ENCODE measurements at places on chromosomes 7 and 10.

GRCh38 chr7:33970536-33970935 is 65.2 kb downstream of the BMPER start:
- no peak for DNase-seq

DNA sequence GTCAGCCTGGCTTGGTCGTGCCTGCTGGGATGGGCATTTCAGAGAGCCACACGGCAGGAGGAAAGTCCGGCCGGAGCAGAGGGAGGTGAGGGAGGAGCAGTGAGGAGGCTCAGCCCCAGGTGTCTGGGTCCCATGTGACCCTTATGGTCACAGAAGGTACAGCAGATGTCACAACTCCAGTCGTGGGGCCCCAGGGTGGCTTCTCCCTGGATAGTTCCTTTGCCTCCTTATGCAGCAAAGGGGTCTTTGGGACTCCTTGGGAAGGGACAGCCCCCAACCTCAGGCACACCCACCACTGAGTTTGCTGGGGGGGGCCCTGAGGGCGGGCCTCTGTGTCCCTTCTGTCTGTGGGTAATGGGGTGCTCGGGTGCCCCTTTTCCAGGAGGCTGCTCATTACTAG is 19.6 kb upstream of the PRKAG2 start:
- DNase-seq: no peak

- no peak for DNase-seq
These were observed 157.9 kb upstream of the GRM3 start for GRCh38 chr7:86485827-86486226.

DNA sequence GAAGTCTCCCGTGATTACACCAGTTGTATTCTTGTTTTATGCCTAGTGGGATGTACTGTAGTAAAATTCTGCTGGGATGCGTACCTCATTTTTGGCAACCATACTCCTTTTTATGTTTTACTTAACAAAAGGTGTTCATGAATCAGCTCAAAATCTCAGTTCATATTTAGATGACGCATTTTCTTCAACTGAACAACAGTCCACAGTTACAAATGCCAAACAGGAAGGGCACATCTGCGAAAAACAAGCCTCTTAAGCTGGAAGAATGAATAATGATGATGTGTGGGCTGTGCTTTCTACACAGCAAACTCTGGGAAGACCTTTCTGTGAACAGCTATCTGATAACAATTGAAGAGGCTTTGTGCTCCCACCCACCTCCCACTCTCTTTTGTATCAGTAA is 68.4 kb upstream of the NRBF2 start:
- no peak for DNase-seq

GRCh38 chr10:86091216-86091615 is 275.4 kb downstream of the GRID1 start:
- no peak for DNase-seq

- DNase-seq: no peak
These were observed 85.7 kb downstream of the DIP2C start for GRCh38 chr10:603745-604144.

DNA sequence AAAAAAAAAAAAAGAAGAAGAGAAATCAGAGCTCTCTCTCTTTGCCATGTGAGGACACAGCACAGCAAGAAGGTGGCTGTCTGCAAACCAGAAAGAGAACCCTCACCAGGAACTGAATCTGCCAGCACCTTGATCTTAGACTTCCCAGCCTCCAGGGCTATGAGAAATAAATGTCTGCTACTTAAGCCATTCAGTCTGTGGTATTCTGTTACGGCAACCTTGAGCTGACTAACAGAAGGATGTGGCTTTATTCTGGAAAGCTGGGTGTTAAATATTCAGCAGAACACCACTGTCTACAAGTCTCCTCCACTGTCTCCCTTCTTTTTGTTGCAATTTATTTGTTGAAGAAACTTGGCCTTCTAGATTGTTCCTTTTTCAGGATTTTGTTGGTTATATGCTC is 5.0 kb downstream of the COL26A1 start:
- DNase-seq: no peak

- no peak for DNase-seq
These were observed 254.3 kb downstream of the DYNC1I1 start for GRCh38 chr7:96026611-96027010.

GRCh38 chr10:69659241-69660038 is 29.4 kb downstream of the FAM241B start:
- no peak for DNase-seq

GRCh38 chr10:66835400-66835799 is 90.4 kb upstream of the LRRTM3 start:
- no peak for DNase-seq

- DNase-seq: no peak
These were observed 222.9 kb downstream of the GLRX3 start for GRCh38 chr10:130358981-130359650.

- DNase-seq: no peak
These were observed 312.3 kb downstream of the REEP3 start for GRCh38 chr10:63833411-63834060.

DNA sequence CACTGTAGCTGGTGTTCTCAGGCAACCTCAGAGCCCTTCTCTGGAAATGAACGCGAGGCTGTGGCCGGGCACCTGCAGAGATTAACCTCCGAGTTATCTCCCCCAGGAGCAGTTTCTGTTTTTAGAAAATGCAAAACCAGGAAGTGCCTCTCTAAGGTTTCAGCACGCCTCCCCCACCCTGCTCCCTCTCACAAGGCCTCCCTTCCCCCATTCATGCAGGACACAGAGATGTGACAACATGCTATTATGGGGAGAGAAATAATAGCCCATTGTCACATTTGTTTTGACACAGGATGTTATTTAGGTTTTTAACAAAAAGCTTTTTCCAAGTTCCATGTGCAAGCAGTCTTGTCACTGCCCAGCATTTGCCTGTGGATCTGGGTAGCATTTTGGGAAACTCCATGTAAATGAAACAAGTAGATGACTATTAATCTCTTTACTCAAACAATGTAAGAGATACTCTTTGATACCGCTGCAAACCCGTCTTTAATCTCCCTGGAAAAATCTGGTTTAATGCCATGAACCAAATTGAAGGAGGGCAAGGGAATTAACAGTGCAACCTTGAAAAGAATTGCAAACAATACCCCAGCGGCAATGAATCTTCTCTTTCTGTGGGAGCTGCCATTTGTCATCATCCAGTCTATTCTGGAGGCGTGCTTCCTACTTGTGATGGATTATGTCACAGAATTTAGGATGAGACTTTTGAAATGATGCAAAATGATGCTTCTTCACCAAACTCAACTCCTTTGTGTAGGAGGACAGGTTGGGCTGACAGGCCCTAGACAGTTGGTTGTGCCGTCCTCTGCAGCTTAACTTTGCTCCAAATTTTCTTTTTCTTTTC is 86.5 kb upstream of the NMT2 start:
- no peak for DNase-seq

- peak; percentile 94 for DNase-seq
These were observed 20.4 kb downstream of the SH2B2 start for GRCh38 chr7:102306916-102307677.

- DNase-seq: no peak
These were observed 14.2 kb upstream of the FOXK1 start for GRCh38 chr7:4667776-4668509.

GRCh38 chr10:70751356-70751755 is 33.8 kb downstream of the TBATA start:
- no peak for DNase-seq

DNA sequence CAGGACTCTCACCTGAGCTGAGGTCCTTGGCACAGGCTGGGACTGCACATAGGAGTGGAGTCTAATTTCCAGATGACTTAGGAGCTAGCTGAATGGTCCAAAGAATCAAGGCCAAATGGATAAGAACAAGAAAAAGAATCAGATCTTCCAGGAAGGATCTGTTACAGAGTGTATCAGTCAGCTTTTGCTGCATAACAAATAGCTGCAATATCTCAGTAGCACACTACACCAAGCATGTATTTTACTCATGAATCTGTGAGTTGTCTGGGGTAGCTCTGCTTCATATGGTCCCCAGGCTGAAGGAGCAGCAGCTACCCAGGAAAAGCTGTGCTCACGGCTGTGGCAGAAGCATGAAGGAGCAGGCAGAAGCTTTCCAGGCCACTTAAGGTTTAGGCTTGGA is 60.6 kb upstream of the LOXL4 start:
- no peak for DNase-seq

DNA sequence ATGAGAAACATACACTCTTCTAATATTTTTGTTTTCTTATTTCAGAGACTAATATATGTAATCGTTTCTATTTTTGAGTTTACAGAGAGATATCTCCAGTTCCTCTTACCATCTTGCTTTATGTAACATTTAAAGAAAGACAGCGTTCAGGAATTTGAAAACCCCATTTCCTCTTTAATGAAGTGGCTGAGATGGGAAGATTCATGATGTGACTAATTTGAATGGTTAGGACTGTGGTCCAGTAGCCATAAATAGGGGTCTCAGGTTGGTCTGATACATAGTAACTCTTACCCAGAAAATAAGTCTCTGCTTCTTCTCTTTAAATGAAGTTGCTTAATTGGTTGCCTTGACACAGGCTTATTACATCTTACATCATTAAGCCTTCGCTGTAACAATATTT is 6.9 kb downstream of the KMT2E start:
- peak; percentile 70 for DNase-seq

DNA sequence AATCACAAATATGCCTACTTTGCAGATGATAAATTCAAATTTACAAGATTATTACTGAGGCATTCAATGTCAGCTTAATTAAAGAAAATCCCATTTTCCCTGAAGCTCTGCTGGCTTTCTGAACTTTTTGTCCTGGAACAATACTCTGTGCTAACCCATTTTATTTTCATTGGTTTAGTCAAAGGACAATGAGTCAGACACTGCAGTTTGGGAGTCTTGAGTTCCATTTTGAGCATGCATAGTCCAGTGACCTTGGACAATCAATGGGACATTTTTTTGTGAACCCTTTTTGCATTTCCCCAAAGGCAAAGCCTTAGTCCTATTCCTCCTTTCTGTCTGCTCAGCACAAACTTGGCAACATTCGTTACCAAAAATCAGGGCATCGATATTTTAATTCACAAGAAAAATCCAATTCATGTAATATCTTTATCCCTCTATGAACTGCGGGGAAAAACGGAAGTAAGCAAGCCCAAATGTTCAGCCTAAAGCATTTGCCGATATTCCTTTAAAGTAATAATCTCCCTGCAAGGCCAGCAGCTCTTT is 339.8 kb downstream of the RNLS start:
- DNase-seq: no peak

- DNase-seq: no peak
These were observed 174.1 kb downstream of the JAZF1 start for GRCh38 chr7:28006491-28006890.

DNA sequence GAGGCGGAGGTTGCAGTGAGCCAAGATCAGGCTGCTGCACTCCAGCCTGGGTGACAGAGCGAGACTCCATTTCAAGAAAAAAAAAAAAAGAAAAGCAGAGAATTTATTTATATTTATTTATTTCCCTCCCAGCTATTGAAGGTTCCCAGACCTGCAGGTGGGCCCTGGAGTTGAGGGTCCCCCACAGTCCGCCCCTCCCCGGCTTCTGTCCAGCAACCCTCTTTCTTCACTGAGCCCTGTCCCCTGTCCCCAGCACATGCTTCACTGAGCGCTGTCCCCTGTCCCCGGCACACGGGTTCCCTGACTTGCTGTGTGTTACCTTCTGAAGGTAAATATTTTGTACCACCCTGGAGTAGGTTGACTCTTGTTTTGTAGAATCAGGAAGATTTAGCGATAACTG is 301.7 kb upstream of the PITRM1 start:
- no peak for DNase-seq

DNA sequence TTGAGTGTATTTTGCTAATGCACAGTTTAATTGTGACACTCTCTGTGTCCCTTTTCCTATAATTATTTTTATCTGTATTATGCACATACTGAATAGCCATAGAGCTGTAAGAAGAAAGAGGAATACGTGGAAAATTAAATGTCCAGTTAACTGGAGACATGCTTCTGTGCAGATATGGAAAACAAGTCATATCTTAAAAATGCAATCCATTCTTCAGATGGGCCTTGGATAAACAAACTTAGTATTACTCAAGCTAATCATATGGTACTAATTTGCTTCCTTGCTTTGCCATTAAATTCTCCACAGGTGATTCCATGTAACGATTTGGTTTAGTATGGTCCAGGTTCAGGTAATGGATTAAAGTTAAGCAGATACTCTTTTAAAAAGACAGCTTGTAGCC is 201.2 kb upstream of the CELF2 start:
- no peak for DNase-seq

GRCh38 chr10:102565793-102566192 is 62.0 kb downstream of the SUFU start:
- DNase-seq: no peak

- DNase-seq: no peak
These were observed 63.7 kb downstream of the GRM8 start for GRCh38 chr7:127189074-127189473.

DNA sequence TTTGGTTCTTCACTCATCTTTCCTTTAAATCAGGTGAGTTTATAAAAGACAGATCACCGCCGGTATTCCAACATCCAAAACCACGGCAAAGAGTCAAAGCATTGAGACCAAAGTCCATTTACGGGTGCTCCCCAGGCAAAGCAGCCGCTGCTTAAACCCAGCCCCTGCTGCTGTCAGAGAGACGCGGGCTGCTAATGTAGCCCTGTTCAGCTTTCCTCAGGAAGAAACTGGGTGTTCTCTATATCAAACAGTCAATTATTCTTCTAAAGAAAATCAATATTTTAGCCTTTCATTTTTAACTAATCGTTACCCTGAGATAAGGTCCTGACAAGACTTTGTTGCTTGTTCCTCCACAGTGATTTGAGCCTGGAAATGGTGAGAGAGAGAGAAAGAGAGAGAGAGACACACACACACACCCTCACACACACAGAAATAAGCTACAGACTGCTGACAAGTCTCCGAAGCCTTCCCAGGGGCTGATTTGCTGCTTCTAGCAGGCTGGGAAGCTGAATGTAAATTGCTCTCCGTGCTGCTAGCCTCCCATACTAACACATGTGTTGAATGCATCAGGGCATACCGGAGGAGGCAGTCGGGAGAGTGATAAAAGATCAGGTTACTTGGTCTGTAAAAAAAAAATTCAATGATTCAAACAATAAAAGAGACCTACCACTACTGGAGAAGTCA is 183.0 kb upstream of the ANK3 start:
- DNase-seq: no peak

GRCh38 chr7:81810476-81811155 is 40.8 kb upstream of the HGF start:
- DNase-seq: peak; percentile 70

DNA sequence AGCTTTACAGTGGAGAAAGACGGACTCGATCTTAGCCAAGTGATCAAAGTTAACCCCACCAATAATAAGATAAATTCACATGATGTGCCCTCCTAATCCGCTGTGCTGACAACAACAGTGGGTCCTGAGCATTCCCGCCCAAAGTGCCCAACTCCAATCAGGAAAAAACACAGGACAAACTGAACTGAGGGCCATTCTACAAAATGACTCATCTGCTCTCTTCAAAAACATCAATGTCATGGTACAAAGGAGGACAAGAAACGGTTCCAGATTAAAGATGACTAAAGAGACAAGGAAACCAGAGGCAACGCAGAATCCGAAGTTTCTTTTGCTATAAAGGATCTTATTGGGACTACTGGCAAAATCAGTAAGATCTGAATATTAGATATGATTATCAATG is 79.4 kb downstream of the CTBP2 start:
- no peak for DNase-seq

- DNase-seq: peak; percentile 33
These were observed 55.5 kb downstream of the PIP4K2A start for GRCh38 chr10:22658745-22659410.

Measured in inflammatory macrophage treated with lipopolysaccharide for 4 hours (primary cell).